Right hindlimb (tissue), 1 donor: ENCODE measurements at places on chromosomes 4 and X.

- no peak for DNase-seq
These were observed 233.3 kb downstream of the NDST4 start for GRCh38 chr4:114879916-114880669.

GRCh38 chr4:30717208-30718020 is 2.8 kb upstream of the PCDH7 start:
- peak; percentile 83 for DNase-seq

DNA sequence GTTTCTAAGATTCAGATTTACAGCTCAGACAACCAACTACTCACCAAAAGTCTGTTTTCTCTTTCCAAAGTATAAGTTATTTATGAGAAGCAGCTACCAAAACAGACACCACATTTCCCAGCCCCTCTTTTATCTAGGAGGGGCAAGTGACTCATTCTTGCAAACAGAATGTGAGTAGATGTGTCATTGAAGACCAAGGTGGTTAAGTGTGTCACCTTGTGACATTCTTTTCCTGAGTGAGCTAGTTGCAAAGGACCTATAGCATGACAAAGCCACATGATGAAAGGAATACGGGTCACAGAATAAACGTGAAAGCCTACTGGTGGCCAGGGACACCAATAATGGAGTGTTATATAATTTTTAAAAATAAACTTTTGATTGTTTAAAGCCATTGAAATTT is 50.0 kb downstream of the SLC7A11 start:
- DNase-seq, result no peak

DNA sequence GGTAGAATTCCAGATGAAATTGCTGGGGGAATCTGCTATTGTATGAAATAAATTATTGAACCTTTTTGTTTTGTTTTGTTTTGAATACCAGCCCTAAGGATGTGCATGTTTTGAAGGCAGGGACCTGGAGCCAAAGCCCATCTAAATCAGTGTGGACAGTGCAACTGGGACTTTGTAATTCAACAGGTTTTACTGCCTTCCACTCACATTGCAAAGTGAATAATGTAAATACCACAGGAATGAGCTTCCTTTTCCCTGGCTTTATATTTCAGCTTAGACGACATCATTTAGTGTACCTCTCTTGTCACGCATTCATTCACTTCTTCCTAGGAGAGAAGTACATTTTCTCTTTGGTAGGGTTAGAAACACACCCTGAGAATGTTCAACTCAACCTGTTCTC is 795.0 kb downstream of the CENPC start:
- no peak for DNase-seq

- DNase-seq, result no peak
These were observed 48.4 kb upstream of the KIT start for GRCh38 chr4:54609310-54609709.

DNA sequence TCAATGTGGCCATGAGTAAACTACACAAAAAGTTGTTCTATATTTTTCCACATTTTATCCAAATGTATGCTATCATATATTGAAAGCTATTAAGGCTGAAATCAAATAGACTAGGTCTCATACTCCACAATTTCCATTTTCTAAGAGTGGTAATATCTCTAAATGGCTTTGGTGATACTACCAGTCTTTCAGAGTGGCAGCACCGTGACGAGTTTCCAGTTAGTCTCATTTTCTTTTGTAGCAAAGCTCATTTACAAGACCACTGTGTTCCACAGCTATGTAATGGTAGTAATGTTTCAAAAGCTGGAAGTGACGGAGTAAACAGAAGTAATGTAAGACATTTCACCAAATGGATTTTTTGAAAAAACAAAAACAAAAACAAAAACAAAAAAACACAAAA is 228.2 kb downstream of the PPP3CA start:
- DNase-seq, result no peak

- DNase-seq, result no peak
These were observed 1135.9 kb downstream of the RAPGEF2 start for GRCh38 chr4:160238790-160239189.

GRCh38 chrX:13579661-13580060 is 10.3 kb downstream of the EGFL6 start:
- DNase-seq, result no peak

- DNase-seq, result no peak
These were observed 11.0 kb downstream of the PGM2 start for GRCh38 chr4:37837446-37837845.

DNA sequence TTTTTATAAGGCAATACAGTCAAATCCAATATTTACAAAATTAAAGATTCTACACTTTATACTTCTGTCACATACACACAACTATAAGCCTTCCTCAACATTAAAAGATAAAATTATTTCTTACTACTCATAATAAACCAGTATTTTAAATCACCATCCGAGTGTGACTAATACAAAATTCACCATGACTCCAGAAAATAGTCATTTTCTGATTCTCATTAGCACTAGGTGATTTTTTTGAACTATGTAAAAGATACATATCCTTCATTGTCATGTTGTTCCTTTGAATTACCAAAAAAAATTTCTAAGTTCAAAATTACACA is 646 bp upstream of the SLC7A11 start:
- no peak for DNase-seq

GRCh38 chr4:110623718-110624397 is 981 bp upstream of the PITX2 start:
- DNase-seq, result no peak

DNA sequence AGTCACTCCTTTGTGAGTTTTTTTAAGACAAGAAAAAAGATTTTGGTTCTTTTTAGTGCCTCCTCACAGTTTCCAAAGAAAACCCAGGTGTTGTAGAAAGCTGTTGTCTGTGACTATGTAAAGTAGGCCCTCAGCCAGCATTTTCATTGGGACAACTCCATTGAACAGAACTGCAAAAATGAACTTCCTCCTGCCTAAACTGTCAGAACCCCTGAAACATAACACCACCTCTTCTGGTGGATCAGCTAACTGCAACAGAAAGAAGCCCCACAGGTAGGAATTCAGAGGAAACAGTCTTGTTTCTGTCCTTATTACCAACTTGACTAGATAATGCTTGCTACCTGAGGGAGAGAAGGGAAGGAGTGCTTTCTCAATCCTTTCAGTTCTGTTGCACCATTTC is 3.4 kb upstream of the ATP11C start:
- DNase-seq, result no peak

DNA sequence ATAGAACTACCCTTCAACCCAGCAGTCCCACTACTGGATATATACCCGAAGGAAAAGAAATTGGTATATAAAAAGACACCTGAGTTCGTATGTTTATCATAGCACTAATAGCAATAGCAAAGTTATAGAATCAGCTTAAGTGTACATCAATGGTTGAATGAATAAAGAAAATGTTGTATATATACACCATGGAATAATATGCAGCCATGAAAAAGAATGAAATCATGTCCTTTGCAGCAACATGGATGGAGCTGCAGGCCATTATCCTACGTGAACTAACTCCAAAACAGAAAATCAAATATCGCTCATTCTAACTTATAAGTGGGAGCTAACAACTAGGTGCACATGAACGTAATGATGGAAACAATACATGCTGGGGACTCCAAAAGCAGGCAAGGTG is 143.5 kb upstream of the GK2 start:
- DNase-seq, result no peak

- no peak for DNase-seq
These were observed 11.7 kb downstream of the JCHAIN start for GRCh38 chr4:70654605-70655011.

DNA sequence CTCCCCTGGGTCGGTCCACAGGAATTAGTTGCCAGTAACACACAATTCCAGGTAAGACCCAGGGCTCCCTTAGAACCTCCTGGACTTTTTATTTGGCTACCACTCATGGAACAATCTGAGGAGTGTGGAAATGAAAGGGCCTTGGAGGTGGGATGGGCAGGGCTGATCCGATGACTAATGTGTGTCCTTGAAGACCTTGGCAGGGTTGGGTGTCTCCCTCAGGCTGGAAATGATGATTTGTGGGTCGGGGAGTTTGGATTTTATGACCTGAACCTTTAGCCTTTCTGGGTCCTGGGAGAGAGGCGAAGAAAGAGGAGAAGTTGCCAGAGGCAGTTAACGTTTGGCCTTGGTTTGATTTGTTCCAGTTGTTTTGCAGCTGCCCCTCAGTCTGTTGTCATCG is 425.0 kb downstream of the MID1IP1 start:
- DNase-seq, result peak; percentile 24

GRCh38 chrX:48911412-48912182 is at the start of gene SLC35A2:
Gene SLC35A2 (minus strand): TSS chrX:48911646. CDS start chrX:48911636, 10 bp downstream.
- DNase-seq, result peak; percentile 86

DNA sequence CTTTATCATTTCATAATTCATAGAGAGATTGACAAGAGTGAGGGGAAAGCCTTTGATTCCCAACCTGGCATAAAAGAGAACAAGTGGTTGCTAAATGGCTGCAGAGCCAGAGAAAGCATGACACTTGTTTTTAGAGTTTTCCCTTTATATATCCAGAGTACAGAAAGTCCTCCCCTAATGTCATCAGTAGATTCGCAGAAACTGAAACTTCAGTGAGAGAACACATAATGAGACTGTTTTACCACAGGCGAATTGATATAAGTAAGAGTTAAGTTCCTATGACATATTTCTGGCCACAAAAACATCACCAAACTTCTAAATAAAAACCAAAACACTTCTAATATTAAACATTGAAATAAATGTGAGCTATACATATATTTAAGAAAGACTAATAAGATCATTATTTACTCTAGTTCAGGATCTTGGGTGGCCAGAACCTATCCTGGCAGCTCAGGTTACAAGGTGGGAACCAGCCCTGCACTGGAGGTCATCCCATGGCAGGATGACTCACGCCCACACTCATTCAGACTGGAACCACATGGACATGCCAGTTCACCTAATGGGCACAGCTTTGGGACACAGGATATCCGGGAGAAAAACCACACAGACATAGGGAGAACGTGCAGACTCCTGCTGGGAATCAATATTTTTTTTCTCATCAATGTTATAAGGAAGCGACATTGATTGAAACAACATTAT is 35.5 kb downstream of the NWD2 start:
- no peak for DNase-seq

DNA sequence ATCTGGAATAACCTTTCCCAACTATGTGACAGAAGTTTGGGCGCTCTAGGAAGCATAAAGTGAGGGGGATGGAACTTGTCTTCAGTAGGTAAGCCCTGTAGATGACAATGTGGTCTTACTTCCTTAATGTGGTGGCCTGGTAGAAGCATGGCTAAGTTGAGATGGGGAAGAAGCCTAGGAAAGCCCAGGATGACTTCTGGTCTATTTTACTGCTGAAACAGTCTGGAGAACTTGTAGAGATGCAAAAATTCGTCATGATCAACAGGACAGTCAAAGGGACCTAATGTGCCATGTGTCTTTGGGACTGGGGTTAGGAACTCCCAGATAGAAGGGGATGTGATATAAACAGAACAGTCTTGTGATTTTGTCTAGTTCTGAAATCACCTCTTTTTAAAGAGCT is 40.8 kb downstream of the CCNG2 start:
- no peak for DNase-seq
